ENCODE measurements at places on chromosomes 5 and 9. TPM values are rescaled to one million over a fixed set of nuclear protein-coding genes. Genes with fewer than 3 reads are reported as not detected.

PPP3R2 gene
- total RNA-seq: not detected

NIPSNAP3A gene
- 28.0 TPM for total RNA-seq

ASS1 gene
- total RNA-seq: 31.5 TPM

CXCL14 gene
- total RNA-seq: 0.32 TPM

DMRTA1 gene
- 30.1 TPM for total RNA-seq
